ENCODE measurements at places on chromosomes 7 and 10. TPM values are rescaled to one million over a fixed set of nuclear protein-coding genes. Genes with fewer than 3 reads are reported as not detected.

UPK3BL1 gene
- total RNA-seq = 10.6 TPM

OPTN gene
- 53.2 TPM for total RNA-seq

POP7 gene
- 67.6 TPM for total RNA-seq

AGMO gene
- total RNA-seq = not detected

DNA sequence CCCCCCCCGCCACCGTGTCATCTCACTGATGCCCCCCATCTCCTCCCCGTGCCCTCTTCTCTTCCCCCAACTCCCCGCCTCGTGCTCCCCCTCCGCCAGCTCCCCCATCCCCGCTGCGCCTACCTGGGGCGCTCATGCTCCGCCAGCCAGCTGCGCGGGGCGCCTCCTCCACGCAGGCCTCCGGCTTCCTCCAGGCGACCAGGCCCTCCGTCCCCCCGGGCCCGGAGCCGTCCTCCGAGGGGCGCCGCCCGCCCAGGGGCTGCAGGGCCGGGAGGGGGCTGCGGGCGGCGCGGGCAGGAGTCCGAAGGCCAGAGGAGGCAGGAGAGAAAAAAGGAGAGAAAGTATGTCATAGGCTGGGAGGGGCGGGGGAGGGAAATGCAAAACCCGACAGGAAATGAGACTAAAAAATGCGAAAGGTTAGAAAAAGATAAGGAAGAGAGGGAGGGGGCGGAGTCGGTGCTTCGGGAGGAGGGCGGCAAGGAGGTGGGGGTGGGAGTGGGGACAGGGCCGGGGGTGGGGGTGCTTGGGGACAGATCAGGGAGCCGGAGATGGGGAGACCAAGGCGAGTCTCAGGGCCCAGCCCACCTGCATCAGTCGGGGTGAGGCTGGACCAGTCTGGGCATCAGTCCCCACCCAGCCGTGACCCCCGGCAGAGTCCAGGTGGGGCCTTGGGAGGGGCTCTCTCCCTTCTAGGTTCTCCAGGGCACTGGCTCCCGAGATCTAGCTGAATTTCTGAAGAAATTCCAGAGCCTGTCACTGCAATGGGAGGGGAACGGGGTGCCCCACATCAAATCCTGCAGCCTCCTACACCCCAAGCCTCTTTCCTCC is at the start of gene CARD11:
CARD11 (minus strand) TSS at position 324 of the 828 bp plus-strand sequence. CDS start 85,361 bp downstream, outside the sequence.
- peak; percentile 55 for DNase-seq

GRCh38 chr7:17206349-17206905 is 92.0 kb upstream of the AHR start:
- no peak for DNase-seq

DNA sequence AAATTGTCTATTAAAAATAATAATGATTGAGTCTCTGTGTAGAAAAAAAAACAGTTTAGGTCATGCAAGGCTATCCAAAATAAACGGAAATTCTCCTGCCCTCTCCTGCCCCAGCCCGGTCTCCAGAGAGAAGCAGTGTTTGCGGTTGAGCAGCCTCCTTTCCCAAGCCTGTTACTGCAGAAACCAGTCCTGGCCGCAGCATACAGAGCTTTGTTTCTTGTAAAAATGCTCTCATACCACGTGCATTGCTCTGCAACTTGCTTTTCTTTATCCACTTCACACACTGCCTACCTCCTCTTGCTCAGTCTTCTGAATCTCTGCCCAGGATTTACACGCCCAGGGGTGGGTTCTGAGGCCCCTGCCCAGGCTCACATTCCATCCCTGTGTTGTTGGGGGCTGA is 34.4 kb upstream of the CUL1 start:
- DNase-seq = no peak

DNA sequence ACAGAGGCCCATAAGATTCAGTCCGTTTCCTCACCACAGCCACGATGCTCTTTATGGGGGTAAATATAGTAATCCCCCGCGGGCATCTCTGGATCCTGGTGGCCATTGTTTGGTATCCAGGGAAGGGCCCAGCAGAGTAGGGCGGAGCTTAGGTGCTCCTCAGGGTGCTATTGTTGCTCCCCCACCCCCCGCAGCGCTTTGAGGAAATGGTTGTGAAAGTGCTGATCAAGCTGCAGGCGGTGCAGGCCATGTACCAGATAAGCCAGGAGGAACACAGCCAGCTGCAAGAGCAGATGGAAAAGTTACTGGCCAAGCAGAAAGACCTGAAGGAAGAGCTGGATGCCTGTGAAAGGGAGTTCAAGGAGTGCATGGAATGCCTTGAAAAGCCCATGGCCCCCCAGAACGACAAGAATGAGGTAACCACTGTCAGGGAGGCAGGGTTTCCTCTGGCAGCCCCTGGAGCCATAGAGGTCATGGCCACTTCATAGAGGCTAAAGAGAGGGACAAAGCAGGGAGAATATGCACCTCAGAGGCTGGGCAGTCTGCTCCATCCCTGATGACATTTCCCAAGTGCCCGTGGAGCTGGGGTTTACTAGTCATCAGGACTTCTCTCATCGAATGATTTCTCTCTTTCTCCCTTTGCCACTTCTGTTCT is 17.6 kb upstream of the FLNC start:
- no peak for DNase-seq

Data from activated T-helper 2 cell treated with anti-CD3 and anti-CD28 coated beads, Interferon-gamma antibody, Interleukin-2, Interleukin-4, amounts not matched to agents 10 μg/mL and 5 μg/mL and 100 μg/mL, durations not matched to agents 14 hours and 24 hours and 36 hours (primary cell).